KG1 (cell line): ENCODE measurements at places on chromosomes 5 and 9.

DNA sequence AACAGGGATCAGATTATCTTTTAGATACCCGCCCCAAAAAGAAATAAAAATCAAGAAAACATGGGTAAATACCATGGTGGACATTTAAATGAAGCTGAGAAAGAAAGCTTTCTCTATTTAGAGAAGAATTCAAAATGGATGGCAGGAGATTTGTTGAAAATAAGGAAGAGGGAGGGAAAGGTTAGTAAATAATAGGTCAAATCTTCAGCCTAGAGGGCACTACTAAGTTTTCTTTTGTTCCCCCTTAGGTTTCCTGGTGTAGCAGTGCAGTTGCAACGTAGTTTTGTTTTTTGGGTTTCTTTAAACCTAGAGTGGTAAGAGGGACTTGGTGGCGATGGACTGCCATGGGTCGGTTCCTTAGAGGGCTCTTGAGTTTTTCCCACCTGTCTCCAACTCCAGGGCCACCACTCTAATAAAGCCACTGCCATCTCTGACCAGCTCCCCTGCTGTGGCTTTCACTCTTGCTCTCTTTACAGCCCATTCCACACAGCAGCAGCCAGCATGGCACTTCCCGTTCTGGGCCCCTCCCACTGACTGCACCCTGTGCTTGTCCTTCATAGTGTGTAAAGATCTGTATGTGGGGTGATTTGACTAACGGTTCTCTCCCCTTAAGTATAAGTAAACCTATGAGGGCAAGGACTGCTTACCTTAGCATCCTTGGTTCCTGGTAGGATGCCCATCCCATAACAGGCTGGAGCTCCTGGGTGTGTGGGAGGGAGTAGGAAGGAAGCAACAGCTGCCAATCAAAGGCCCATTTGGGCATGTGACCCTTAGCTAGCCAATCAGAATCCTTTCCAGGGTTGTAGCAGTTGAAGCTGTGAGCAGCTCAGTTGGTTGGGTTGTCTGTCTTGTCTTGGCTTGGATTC, 118.3 kb downstream of the SLC1A3 start:
- peak; percentile 57 for DNase-seq

DNA sequence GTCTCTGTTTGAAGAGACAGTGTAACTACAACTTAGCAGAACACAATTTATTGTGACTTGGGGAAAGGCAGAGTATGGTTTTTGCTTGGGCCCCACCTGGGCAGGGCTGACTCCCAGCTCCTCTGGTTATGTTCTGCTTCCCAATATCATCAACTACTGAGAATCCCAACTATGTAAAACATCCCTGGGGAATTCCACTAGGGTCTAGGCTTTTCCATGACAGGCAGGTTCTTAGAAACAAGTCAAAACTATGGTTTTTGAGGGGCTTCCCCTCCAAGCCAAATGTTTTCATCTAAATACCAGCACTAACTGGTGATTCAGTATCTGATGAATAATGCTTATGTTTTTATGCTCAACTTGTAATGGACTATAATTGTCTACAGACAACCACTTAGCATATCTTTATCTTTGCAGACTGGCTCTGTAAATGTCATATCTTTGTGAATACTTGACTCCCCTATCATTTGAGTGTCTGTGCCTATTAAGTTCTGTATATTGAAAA, 409.5 kb downstream of the PDE4D start:
- DNase-seq, result no peak

DNA sequence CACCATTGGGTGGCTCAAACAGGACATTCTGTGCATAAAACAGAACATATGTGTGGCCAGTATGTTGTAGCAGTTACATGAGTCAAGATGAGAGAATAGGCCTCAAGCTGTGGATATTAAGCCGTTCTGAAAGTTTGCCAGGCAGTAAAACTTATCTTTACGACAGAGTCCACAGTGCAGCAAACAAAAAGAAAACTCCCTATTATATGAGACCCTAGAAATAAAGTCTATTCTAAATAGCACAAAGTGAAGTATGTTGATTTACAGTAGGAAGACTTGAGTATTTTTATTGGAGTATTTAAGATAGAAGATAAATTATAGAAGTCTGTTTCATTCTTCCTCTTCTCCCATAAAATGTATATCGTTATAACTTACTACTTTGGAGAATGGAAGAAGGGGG, 271.5 kb downstream of the ADGRV1 start:
- no peak for DNase-seq

GRCh38 chr5:124948754-124949275, 202.4 kb upstream of the ZNF608 start:
- no peak for DNase-seq

DNA sequence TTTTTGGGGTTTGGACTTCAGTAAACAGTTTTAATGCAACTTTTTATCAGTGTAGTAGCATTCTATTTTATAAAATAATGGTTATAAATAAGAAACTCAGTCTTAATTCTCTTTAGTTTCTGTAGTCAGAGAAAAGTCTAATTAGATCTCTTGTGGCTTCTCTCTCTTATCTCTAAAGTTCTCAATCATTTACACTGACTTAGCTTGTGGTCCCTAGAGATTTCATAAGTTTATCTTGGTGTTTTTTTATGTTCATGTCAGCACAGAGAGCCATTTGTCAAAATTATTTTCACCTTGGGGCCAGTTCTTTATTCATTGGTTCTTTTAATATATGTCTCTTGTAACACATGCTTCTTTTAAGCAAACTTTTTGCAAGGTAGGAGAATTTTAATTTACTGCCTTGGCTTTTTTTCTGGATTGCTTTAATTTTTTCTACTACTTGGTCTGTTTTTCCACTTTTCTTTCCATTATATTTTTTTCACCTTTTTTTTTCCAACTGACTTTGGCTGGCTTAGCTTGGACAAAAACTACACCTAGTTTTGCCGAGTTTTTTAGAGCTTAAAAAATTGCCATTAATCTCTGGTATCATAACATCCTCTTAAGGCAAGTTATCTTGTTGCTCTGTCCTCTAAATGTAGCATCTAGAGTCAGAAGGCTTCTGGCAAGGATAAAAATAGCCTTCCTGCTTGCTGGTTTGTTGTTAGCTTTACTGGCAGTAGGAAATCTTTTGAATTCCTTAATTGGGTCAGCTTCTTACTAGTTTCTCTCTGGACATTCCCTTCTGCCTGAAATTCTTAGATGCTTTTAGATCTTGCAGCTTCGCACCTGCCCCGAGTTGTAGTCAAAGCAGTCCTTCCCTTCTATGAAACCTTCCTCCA, 35.3 kb downstream of the CPEB4 start:
- DNase-seq, result no peak

DNA sequence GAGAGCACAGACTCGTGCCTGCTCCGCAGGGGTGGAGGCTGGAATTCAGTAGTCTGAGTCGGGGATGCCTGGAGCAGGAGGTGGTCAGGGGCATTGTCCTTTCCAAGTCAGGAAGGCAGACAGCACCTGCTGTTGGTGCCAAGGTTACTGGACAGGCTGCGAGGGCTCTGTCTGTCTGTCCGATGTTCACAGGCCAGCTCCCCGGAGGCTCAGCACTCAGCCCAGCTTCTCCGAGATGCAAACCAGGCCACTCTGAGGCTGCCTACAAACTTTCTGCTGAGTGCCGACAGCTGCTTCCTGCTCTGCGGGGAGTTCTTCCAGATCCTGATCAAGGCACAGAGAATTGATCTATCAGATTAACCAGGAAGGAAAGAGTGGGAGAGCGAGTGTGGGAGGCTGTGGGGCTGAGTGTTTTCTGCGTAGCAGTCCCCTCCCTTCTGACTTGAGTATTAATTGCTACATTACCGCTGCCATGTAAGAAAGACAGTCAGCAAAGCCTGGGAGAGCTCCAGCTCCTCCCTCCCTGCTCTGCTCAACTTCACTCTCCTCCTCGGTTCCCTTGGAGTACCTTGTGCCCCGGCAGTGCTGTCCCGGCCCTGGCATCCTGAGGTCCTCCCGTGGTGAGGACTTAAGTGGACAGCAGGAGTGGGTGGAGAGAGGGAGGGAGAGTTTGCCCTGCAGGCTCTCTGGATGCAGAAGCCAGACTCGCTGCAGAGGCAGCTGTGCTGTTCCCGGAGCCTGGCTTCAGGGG, 36.0 kb downstream of the KCNMB1 start:
- peak; percentile 79 for DNase-seq
